ENCODE measurements at places on chromosomes 3 and 15.

- peak; percentile 69 for DNase-seq
Observed at GRCh38 chr3:160754371-160754854, 1.6 kb upstream of the PPM1L start.

GRCh38 chr3:108118038-108118768 is 27.4 kb upstream of the CD47 start:
- DNase-seq, result no peak

DNA sequence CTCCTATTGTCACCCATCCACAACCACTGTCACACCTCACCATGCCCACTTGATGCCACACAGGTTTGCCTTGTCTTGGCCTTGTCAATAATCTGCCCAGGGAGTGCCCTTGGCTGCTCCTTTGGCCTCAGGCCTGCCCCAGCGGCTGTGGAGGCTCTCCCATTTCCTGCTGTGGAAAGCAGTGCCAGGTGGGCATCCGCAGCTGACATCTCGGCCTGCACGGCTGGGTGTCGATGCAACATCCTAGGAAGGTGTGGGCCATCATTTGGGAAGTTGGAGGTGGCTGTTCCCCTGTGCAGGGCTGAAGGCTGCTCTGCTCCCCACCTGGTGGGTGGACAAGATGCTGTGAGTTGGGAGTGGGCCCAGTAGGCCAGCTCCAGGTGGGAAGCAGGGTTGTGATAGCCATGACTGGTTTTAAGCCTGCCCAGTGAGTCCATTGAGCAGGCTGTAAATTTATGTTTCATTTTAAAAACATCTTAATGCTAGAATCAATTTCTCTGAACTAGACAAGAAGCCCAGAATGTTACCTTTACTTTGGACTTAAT is 12.5 kb downstream of the DNAH1 start:
- DNase-seq, result no peak

- DNase-seq, result no peak
Observed at GRCh38 chr3:113097960-113098447, 107.2 kb downstream of the GTPBP8 start.

All from right cardiac atrium (tissue), 5 donors.